NCI-H1092 (cell line): ENCODE measurements at places on chromosomes 3 and 15.

DNA sequence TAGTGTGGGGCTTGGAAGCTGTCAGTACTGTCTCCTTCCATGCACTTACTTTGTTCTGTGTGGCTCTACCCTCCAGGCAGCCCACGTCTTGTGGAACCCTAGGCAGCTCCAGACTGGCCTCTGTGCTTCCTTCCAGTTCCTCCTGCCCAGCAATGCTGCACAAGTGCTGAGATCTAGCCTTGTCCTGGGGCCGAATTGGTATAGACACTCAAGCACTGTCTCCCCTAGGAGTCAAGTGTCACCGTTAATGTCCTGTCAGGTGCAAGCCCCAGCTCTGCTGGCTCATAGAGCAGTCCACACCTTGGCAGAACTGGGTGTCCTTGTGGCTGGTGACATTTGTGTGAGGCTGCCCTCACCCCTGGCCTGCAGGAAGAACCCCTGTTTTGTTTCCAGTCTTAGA, 130.1 kb downstream of the EEFSEC start:
- DNase-seq: no peak

DNA sequence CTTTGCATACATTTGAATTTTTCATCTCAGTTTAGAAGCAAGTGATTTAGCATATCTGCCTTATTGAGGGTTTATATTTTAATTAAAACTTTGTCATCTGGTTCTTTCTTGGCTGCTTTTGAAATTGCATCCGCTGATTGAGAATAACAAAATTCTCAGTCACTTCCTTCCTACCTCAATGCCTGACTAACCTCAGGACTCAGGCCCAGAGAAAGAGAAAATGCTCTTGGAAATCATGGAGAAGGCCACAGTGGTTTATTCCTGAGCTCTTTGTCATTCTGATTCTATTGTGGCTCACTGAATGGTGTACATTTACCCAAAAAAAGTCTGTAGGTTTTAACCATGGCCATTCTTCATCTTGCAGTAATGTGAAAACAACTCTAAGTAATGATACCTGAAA, 533.9 kb downstream of the TBL1XR1 start:
- DNase-seq: no peak

- no peak for DNase-seq
Observed at GRCh38 chr3:38490281-38491030, 5.7 kb upstream of the EXOG start.

GRCh38 chr3:189839576-189839975, 208.4 kb downstream of the TP63 start:
- no peak for DNase-seq

DNA sequence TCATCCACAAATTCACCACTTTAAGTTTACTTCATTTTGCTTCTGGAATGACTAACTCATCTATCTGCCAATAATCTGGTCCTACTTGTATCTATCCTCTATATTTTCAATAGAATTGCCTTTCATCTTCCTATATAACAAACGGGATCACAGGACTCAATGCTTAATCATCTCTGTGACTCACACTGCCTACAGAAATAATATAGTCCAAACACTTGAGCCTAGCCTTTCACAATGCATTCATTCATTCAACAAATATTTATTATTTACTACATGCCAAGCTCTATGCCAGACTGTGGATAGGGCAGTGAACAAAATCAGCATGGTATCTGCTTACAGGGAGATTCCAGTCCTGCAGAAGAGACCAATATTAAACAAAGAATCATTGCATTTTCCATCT, 16.6 kb upstream of the AGTR1 start:
- DNase-seq: no peak

DNA sequence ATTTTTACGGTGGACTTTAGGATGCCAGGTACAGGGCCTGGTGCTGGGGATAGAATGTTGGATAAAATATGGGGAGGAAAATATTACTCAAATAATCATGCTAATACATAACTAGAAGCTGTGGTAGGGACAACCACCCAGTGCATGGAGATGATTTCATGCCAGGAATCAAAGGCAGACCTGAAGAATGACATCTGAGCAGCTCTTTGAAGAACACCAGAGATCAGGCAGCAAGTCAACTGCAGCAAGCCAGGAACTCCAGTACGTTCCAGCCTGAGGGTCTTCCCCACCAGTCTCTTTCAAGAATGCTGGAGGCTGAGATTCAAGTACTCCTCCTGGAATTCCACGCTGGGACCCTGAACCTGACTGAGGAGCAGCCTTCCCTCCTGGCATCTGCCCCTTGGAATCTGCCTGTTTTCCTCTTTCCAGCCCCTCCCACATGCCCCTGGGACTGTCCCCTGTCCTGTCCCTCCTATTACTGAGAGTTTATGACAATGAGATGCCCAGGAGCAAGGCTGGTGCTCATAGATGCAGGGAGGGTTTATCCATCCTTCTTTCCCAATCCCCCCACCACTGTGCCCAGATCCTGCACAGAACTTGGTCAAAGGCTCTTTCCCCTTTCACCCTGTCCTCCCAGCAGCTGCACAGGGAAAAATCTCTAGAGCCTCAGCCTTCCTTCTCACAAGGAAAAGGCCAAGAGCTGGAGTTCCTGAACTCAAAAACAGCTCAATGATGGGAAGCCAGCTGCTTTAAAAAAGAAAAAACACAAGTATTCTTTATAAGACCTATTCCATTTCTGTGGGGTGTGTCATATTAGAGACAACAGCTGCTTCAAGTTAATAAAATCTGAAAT, 68.0 kb downstream of the PDZRN3 start:
- no peak for DNase-seq

GRCh38 chr3:126656371-126657134, 1.6 kb upstream of the TXNRD3 start:
- DNase-seq: no peak

- DNase-seq: no peak
Observed at GRCh38 chr3:188746291-188746783, 425.4 kb upstream of the TPRG1 start.

DNA sequence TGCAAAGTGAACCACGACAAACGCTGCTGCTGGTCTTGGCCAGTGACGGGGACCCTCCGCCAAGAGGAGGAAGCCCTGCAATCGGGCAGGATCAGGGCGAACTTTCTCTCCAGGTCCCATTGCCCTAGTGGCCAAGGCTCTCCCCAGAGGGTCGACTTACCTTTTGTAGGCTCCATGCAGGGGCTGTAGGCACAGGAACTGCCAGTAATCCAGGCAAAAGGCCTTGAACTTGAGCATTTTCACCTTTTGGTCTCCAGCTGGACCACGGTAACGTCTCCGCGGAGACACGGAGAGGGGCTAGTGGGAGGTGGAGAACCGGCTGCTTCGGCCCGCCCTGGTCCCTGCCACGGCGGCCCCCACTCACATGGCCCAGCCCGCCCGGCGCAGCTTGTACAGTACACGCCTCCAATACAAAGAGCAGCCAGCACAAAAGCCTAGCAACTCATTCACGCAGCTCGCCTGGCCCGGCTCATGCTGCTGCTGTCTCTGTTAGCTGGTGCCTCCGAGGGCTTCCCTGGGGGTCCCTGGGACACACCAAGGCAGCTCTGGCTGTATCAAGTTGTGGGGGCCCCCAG, 31.0 kb downstream of the IQSEC1 start:
- DNase-seq: no peak

GRCh38 chr3:61073566-61074165, 177.6 kb downstream of the FHIT start:
- DNase-seq: no peak

DNA sequence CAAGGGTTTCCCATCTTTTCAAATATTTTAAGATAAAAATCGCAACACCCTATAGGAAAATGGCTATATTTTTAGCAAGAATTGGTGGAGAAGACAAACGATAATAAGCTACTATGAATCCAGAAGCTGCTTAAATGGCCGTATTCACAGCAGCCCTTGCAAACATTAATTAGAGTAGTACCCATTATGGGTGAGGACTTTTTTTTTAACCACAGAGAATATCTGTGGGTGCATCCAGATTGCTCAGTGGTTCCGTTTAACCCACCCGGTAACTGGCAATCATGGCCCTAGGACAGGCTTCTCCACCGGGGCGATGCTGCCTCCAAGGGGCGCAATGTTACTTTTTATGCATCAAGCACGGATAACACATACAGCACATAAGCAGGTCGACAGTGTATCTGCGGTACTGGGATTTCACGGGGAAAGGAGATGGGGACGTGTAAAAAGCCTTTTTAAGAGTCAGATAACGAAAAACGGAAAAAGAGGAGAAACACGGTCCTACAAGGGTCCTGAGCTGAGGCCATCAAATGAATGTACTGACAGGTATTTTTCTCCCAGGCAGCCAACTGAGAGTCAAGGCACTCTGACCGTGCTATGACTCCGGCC, 968 bp upstream of the TMEM266 start:
- DNase-seq: no peak

- DNase-seq: no peak
Observed at GRCh38 chr3:46508850-46509591, 11.2 kb downstream of the RTP3 start.

- DNase-seq: no peak
Observed at GRCh38 chr3:171373711-171374110, 86.5 kb downstream of the TNIK start.
